ENCODE measurements at places on chromosomes 1 and 21. TPM values are rescaled to one million over a fixed set of nuclear protein-coding genes. Genes with fewer than 3 reads are reported as not detected.

PAPPA2 gene
- total RNA-seq, result 1.1 TPM

KIRREL1 gene
- 22.7 TPM for total RNA-seq

MNDA gene
- total RNA-seq, result 3.1 TPM

DNA sequence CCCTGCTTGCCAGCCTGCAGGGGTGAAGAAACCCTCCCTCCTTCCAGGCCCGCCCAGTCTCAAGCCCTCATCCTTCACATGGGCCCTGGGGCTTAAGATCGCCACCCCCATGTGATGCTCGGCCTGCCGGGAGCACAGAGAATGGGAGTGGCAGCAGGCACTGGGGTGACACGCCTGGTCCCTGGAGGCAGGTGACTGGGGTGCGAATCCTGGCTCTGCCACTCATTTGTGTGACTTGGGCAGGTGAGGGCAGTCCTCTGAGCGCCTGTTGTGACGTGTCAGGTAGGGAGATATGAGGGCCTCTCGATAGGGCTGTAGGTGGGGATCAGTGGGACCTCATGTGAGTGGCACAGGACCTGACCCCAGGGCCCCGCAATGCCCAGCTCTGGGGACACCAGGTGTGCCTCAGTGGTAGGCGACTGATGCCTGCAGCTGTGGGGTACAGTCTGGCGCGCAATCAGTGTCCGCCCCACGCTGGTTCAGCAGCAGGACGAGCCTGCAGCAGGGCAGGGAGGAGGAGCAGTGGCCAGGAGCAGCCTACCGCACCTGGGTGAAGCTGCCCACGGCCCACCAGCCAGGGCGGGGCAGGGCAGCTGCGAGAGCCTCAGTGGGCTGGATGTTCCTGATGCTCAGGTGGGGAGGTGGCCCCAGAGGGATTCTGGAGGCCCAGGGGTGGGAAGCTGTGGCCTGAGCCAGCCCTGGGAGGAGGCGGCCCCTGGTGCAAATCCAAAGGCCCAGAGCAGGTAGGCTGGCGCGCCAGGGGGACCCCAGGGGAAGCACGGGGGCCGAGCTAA, 6.2 kb downstream of the SH2D5 start:
- no peaks in the 10 kb centered on the region for H3K27me3 ChIP-seq
- H3K4me3 ChIP-seq, result no peak overlapping the region
- H3K36me3 ChIP-seq, result no peaks in the 10 kb centered on the region
- DNase-seq, result no peak

GRCh38 chr1:7630378-7630777, 140.7 kb upstream of the VAMP3 start:
- H3K4me3 ChIP-seq, result no peak overlapping the region
- no peak overlapping the region for H3K27ac ChIP-seq
- no peak for DNase-seq
- no peaks in the 10 kb centered on the region for H3K27me3 ChIP-seq
- H3K4me1 ChIP-seq, result no peaks in the 10 kb centered on the region

DNA sequence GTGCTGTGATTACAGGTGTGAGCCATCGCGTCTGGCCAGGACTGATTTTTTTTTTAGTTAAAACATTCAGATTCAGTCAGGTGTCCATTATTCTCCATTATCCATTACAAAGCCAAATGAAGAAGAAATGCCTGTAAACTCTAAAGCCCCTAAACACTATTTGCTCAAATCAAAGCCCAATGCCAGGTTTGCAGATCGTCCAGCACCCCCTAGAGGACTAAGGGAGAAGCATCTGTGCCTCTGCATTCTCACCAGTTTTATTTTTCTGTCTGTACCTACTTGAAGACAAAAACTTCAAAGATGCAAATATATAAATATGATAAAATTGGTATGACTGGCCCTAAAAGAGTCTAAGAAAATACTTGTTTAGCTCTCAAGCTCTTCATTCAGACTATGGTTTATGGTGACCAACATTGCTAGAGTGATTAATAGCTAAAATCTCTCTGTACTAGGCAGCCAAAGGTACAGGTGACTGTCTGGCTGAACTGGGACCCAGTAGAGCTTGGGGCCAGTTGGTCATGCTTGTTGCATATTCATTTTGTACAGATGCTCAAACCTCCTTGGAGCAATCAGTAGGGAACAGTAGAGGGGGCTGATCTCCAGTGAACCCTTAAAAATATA, 138.4 kb downstream of the SYT2 start:
- no peaks in the 10 kb centered on the region for H3K27me3 ChIP-seq
- peak; percentile 35 for DNase-seq
- no peak overlapping the region for H3K27ac ChIP-seq

GRCh38 chr1:183670169-183670568, 17.1 kb upstream of the APOBEC4 start:
- DNase-seq, result no peak
- no peaks in the 10 kb centered on the region for H3K27me3 ChIP-seq
- no peaks in the 10 kb centered on the region for H3K4me1 ChIP-seq
- no peak overlapping the region for H3K27ac ChIP-seq

- no peaks in the 10 kb centered on the region for H3K36me3 ChIP-seq
- H3K4me1 ChIP-seq, result no peaks in the 10 kb centered on the region
- H3K27ac ChIP-seq, result no peak overlapping the region
- no peak for DNase-seq
- H3K4me3 ChIP-seq, result no peak overlapping the region
These were observed 333.3 kb upstream of the PLXNA2 start for GRCh38 chr1:208577381-208577905.

DNA sequence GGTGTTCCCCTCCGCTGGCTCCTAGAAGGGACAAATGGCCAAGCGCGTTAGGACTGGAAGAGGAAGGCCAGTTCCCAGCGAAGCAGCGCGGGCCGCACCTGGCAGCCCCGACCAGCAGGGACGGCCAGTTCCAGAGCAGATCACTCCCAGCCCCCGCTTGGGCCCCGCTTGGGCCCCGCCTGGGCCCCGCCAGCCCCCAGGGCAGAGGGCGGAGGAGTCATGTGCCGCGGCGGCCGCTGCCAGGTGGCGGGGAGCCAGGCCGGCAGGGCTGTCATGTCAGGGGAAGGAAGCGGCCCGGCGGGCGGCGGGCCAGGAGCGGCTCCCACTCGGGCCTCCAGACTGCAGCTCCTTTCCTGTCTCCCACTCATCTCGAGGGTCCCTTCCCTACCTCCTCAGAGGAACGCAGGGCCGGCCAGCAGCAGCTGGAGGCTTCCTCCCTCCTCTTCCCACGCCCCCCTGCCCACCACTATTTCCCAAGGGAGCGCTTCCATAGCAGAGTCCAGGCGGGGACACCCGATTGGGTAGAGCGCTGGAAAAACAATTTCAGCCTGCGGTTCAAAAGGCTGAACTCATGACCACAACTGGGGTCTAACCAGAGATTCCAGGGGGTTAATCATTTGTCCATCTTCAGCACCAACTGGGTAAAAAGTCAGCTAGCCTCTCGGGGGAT, 16.5 kb downstream of the ZNF697 start:
- peak overlapping the region; percentile 86 for H3K27ac ChIP-seq
- peak; percentile 95 for DNase-seq
- H3K4me1 ChIP-seq, result peaks cover 49% of the 10 kb centered on the region
- no peaks in the 10 kb centered on the region for H3K27me3 ChIP-seq

Measured in thyroid gland (tissue), 4 donors.